ENCODE measurements at places on chromosomes 6 and 20.

DNA sequence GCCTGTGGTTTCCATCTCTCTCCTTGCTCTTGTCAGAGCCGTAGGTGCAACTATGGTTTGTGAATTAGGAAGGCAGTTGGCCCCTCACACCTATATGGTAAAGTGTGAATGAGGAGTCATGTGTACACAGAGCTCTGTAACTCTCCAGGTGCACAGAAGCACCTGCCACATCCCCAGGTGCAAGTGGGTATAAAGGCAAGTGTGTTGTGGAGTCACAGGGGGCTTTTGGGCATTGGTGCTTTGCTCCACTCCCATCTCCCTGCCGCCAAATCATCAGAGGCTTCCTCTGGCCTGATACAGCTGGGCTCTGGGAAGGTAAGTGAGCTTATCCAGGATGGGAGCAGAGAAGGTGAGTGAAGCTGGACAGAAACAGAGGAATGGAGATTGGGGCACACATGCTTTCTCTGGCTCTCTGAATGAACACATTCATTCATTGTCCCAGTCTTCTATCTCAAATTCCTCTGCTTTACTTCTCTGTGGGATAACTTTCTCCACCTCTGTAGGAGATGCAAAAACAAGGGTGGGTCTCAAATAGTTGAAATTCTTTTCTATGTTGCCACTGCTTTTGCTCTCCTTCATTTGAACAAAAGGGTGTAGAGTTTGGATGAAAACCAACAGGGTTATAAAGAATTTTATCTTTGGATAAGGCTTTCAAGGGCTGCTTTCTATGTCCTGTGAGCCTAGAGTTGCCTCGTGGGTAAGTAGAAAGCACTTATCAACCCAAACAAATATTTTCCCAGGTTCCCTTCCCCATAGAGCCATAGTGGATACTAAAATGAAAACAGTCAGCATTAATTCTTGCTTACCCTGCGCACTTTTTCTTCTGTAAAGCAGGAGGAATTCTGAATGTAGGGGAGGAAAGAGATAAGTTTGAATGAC is 45.0 kb upstream of the RIPOR2 start:
- no peak for DNase-seq

DNA sequence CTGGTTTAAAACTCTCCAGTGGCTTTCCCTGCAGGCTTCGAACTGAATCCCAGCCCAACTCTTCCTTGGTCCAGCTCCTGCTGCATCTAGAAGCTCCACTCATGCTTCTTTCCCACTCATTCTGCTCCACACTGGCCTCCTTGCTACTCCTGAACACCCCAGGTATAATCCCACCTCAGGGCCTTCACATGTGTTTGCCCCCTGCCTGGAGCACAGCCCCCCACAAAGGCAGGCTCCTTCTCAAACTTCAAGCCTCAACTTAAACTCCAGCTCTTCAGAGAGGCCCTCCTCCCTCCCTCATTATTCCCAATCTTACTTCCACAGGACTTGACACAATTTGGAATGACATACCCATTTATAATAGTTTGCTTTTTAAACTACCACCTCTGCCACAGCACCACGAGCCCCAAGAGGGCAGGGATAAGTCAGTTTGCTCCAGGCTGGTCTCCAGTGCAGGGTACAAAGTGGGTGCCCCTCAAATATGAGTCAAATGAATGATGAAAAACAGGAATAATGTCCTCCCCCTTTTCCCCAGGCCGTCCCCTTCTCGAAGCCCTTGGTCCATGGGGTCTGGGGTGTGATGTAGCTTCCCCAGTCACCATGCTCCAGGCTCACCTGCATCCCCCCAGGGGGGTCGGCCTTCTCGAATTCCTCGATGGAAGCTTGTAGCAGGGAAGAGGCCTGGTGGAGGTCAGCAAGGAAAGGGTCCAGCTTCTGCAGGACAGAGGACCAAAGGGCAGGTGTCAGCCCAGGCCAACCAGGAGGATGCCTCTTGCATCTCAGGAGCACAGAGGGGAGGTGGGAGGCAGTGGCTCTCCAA is 37.4 kb downstream of the KIAA1755 start:
- no peak for DNase-seq

DNA sequence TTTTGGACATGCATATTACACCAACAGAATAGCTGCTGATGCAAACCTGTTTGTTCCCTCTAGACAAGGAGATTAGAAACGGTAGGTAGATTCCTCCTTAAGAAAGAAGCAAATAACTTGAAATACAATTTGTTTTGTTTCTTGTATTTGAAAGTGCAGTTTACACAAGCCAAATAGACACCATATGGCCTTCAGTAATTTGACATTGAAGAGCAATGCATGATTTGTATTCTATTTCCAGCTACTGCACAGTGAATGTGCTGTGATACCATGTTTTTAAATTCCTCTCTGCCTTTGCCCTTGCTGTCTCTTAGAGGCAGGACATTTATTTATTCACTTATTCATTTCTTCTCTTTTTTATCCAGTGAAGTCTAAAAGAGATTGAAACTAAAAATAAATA is 31.9 kb upstream of the ANKEF1 start:
- no peak for DNase-seq

- DNase-seq, result no peak
These were observed 102.5 kb upstream of the EMILIN3 start for GRCh38 chr20:41468994-41469600.

GRCh38 chr6:13101985-13102384 is 226.4 kb downstream of the TBC1D7 start:
- DNase-seq, result no peak
